Suppressor macrophage treated with lipopolysaccharide for 1 hour (primary cell): ENCODE measurements at places on chromosomes 12 and 14.

DNA sequence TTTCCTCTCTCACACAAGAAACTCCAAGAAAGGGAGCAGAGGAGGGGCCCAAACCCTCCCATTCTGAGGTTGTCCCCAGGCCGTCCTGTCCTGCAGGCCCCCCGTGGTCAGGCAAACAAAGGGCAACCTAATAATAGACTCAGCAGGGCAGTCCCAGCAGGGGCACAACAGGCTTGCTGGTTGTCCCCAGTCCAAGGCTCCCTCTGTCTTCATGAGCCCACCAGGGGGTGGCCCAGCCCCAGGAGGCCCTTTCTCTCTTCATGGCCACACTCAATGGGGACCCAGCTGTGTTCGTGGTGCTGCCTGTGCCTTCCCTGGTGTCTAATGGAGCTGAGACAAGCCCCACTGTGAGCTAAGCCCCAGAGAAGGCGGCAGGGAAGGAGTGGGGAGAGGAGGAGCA is 359.9 kb downstream of the ADGRD1 start:
- DNase-seq: no peak

DNA sequence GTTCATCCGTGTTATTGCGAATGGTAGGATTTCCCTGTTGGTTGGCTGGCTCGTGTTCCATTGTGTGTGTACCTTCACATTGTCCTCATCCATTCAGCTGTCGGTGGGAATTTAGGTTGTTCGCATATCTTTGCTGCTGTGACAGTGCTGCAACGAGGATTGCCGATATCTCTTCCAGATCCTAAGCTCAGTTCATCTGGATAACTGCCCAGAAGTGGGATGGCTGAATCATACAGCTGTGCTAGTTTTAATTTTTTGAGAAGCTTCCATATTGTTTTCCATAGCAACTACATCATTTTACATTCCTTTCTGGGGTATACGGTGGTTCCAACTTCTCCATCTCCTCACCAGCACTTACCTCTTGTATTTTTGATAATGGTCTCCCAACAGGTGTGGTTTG is 292.8 kb upstream of the SFSWAP start:
- no peak for DNase-seq

GRCh38 chr14:92624764-92625163 is 111.2 kb downstream of the RIN3 start:
- DNase-seq: no peak

DNA sequence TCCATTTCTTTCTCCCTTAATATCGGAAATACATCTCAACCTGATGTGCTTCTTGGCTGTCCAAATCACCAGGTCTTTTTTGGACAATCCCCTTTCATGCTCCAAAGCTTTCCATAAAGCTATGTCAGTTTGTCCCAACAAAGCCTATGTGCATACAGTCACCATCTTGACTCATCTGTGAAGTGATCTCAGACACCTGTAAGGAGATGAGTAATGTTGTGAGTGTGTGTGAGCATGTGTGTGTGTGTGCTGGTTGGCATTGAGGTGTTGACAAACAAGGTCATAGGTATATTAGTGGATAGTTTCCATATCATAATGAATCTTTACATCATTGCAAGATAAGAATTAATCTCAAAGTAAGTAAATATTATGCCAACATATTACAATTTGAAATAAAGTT is 1243.3 kb upstream of the SEL1L start:
- no peak for DNase-seq

DNA sequence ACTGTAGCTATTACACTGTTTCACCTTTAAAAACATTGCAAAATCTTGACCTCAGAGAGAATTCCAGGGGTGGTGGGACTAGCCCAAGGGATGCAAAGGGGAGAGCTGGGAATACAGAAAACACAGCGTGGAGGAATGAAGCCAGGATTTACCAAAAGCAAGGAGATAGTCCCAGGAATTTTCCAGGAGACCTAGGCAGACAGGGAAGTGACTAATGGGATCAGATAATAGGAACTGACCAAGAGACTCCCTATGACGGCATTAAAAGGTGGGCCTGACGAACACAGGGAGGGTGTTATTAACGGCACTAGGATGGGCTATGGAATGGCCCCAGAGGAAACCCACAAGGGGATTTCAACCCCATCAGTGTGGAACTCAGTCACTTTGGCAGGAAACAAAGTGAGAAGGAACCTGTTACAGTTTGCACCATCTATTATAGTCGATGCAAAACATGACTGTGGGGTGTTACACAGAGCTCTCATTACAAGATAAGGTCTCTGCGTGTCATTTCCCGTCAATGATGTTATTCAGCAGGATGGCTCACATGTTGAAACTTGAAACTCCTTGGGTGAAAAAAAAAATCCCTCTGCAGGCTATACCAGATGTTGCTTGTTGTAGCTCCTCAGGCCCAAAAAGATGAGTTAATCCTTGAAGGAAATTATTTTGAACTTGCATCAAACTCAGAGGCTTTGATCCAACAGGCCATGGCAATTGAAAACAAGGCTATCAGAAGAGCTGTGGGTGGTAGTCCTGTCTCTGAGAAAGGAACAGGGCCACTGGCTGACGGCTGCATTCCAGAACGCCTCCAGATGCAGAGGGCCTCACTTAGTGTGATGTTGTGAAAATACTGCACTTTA is 58.7 kb downstream of the DRAM1 start:
- no peak for DNase-seq
